ENCODE measurements at places on chromosomes 3 and 15.

- DNase-seq = no peak
Measured at GRCh38 chr3:122789585-122790273, 3.9 kb downstream of the HSPBAP1 start.

- no peak for DNase-seq
Measured at GRCh38 chr3:178536211-178537079, at the start of gene KCNMB2. TSS of gene KCNMB2 (plus strand) at chr3:178536436.

GRCh38 chr15:20352241-20353200, 189.1 kb downstream of the GOLGA6L6 start:
- DNase-seq = no peak

GRCh38 chr3:113697500-113698090, 1.2 kb upstream of the USF3 start:
- no peak for DNase-seq

- no peak for DNase-seq
Measured at GRCh38 chr15:33871980-33872379, 96.3 kb upstream of the CHRM5 start.

DNA sequence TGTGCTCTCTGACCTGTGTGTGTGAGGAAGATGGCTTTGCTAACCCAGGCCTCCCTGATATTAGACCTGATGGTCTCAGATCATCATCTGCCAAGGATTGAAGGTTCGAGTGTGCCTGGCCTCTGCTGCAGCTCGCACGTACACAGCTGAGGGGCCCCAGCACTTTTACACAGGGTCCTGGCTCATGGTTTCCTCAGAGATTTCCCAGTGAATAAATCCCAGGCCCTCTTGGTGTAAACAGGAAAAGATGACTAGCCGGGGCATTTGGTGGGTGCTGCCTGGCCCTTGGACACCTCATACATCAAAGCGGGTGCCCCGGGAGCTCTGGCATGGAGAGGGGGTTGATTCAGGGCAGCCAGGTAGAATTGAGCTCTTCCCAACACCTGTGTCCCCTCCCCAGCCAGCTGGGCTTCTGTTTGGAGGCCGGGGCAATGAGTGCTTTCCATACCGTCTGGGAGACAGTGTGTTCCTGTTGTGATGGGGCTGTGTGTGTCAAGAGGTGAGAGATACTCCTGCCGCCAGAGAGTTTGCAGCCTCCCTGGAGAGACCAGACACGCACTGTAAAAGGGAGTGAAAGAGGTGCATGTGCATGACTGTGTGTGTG, 72.5 kb upstream of the TLE3 start:
- no peak for DNase-seq

GRCh38 chr15:64162478-64162868, 349 bp downstream of the PPIB start:
- DNase-seq = no peak

DNA sequence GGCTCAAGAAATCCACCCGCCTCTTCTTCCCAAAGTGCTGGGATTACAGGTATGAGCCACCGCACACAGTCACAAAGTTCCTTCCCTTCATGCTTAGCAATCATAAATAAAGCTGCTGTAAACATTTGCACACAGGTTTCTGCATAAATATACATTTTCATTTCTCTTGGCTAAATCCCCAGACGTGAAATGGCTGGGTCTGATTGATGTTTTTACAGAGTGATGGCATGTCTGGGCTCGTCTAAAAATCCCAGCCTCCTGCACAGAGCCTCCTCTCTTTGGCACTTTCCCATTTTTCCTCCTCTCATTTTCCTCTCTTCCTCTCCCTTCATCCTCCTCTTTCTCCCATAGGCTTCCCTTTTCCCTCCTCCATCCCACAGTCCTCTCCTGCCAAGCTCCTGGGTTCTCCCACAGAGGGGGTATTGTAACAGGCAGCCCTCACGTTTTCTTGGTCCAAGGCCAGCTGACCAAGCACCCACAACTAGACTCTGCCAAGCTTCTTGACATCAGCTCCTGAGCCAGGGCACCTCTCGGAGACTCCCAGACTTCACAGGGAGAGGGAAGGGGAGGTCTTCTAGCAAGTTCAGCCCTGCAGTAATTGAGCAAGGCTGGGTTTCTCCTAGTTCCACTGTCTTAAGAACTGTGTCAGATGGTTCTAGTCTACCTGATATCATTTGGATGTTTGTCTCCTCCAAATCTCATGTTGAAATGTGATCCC, 10.5 kb upstream of the PLA2G4E start:
- no peak for DNase-seq
